PC-3 (cell line): ENCODE measurements at places on chromosomes 3 and 15. TPM values are rescaled to one million over a fixed set of nuclear protein-coding genes. Genes with fewer than 3 reads are reported as not detected.

GNAT1 gene
- total RNA-seq, result 0.22 TPM in 1 of 2 replicates, not detected in the other

ZXDC gene
- 15.4 and 18.7 TPM in 2 replicates for total RNA-seq

OIP5 gene
- total RNA-seq, result 26.6 and 40.3 TPM in 2 replicates

MKRN3 gene
- 0.18 and 1.8 TPM in 2 replicates for total RNA-seq

PDZRN3 gene
- total RNA-seq, result not detected in 2 replicates

SLC2A2 gene
- not detected in 2 replicates for total RNA-seq

PRKCD gene
- 7.8 and 18.7 TPM in 2 replicates for total RNA-seq

GRCh38 chr3:43222590-43222989, 63.8 kb upstream of the SNRK start:
- no peaks in the 10 kb centered on the region for H3K4me1 ChIP-seq
- no peaks in the 10 kb centered on the region for H3K36me3 ChIP-seq
- no peaks in the 10 kb centered on the region for H3K27me3 ChIP-seq
- no peak overlapping the region for H3K27ac ChIP-seq

GRCh38 chr15:52005748-52006701, 13.0 kb upstream of the MAPK6 start:
- peaks cover 24% of the 10 kb centered on the region for H3K4me1 ChIP-seq
- no peaks in the 10 kb centered on the region for H3K36me3 ChIP-seq
- H3K4me3 ChIP-seq, result no peak overlapping the region
- H3K27me3 ChIP-seq, result no peaks in the 10 kb centered on the region
- H3K27ac ChIP-seq, result peak overlapping the region; percentile 25; the same call in 1 of the 2 replicates

DNA sequence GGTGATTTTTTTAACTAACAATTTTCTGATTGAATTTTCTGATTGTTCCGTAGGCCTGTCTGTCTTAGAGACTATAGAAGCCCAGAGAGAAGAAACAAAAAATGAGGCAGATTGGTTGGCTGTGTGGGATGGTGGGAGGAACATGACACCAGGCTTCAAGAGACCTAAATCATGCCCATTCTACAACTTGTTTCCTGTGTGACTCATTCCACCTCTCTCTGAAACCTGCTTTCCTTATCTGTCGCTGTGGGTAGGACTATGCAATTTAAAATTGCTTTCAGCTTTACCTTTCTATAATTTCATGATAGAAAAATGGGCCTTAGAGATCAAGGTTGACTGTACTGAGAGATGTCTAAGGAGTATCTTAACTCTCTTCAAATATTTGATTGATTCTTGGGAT, 44.5 kb downstream of the OXNAD1 start:
- no peak overlapping the region for H3K4me3 ChIP-seq
- H3K27ac ChIP-seq, result no peak overlapping the region
- no peaks in the 10 kb centered on the region for H3K27me3 ChIP-seq
- DNase-seq, result peak; percentile 80

DNA sequence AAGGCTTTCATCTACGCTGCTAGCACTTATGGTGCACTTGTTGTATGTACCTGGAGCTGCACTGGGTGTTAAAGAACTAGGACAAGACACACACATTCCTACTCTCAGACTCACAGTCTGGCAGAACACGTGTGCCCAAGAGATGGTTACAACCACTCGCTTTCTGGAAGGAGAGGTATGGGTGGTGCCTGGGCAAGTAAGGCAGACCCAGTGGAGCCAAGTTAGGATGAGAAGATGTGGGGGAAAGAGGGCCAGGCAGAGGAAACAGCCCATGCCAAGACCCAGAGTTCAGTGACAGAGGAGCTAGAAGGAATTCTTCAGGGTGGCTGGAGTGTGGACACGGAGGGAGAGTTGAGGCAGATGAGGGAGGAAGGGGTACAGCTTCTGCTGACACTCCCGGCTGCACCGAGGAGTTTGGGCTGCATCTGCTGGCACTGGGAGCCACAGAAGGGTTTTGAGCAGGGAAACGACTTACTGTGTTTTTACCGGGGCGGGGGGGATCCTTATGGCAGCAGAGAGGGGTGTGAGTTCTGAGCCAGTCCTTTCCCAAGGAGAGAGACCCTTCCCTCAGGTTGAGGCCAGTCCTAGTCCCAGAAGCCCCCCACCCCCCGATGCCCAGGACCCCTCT, 59.0 kb downstream of the GRIP2 start:
- DNase-seq, result no peak
- H3K27ac ChIP-seq, result no peak overlapping the region
- no peaks in the 10 kb centered on the region for H3K4me1 ChIP-seq
- H3K36me3 ChIP-seq, result peaks cover 26% of the 10 kb centered on the region
- H3K4me3 ChIP-seq, result no peak overlapping the region

- H3K27me3 ChIP-seq, result no peaks in the 10 kb centered on the region
- no peak overlapping the region for H3K27ac ChIP-seq
- no peak overlapping the region for H3K4me3 ChIP-seq
- no peak for DNase-seq
These were observed 297.5 kb upstream of the RASGRP1 start for GRCh38 chr15:38862099-38862498.

DNA sequence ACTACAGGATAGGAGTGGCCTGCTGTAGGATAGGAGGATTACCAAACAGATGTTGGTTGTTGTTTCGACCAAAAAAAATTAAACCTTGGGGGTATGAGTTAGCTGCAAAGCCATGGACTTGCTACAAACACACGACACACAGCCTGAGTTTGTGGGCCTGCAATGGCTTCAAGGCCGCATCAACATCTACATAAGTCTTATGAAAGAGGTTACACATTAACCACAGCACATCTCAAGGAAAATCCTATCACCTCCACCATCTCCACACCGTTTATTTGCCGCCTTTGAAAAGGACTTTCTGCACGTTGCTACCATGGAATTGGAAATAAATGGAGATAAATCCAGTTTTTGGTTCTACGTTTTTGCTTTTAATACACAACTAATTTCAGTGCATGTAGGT, 23.0 kb downstream of the LRIG1 start:
- H3K36me3 ChIP-seq, result no peaks in the 10 kb centered on the region
- H3K4me1 ChIP-seq, result peaks cover 11% of the 10 kb centered on the region
- no peak for DNase-seq
- no peaks in the 10 kb centered on the region for H3K27me3 ChIP-seq
- H3K27ac ChIP-seq, result no peak overlapping the region

DNA sequence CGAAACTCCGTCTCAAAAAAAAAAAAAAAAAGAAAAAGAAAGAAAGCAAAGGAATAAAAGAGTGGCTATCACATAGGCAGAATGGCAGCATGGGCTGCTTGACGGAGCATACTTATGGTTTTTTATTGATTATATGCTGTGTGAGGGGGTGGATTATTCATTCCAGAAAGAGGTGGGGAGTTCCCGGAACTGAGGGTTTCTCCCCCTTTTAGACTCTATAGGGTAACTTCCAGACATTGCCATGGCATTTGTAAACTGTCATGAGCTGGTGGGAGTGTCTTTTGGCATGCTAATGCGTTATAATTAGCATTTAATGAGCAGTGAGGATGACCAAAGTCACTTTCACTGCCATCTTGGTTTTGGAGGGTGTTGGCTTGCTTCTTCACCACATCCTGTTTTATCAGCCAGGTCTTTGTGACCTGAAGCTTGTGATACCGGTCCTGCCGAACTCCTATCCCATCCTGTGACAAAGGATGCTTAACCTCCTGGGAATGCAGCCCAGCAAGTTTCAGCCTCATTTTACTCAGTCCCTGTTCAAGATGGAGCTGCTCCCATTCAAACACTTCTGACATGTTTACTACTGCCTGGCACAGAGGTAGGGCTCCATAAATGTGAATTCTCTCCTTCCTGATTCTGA, 15.8 kb upstream of the ABHD17C start:
- no peaks in the 10 kb centered on the region for H3K36me3 ChIP-seq
- no peaks in the 10 kb centered on the region for H3K27me3 ChIP-seq
- H3K4me3 ChIP-seq, result peak overlapping the region; percentile 50
- peak; percentile 94 for DNase-seq

DNA sequence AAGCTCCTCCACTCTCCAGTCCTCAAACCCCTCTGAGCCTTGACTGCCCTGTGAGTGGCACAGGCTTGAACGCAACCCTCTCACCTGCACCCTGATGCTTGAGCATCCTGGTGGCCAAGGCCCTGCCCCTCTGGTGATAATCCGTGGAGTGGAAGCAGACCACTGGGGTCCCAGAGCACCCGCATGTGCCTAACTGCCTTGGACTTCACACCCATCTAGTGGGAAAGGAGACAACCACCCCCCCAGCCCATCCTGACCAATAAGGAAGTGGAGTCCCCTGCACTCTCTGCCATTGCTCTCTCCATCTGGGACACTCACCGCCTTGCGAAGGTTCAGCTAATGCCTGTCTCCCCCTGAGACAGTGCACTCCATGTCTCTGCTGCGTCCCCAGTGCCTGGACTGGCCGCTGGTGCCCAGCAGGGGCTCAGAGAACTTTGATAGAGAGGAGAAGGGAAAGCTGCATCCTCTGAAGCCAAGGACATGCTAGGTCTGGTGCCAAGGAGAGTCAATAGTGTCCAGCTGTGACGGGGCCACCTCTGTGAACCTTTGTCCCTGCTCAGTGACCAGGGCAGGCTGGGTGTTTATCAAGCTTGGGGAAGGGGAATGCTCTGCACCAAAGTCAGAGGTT, 3.4 kb downstream of the KLF15 start:
- H3K4me1 ChIP-seq, result peaks cover 6% of the 10 kb centered on the region; the same call in 1 of the 2 replicates
- H3K27me3 ChIP-seq, result peaks cover 26% of the 10 kb centered on the region
- no peak for DNase-seq
- H3K36me3 ChIP-seq, result no peaks in the 10 kb centered on the region
- H3K27ac ChIP-seq, result no peak overlapping the region
- H3K4me3 ChIP-seq, result no peak overlapping the region

DNA sequence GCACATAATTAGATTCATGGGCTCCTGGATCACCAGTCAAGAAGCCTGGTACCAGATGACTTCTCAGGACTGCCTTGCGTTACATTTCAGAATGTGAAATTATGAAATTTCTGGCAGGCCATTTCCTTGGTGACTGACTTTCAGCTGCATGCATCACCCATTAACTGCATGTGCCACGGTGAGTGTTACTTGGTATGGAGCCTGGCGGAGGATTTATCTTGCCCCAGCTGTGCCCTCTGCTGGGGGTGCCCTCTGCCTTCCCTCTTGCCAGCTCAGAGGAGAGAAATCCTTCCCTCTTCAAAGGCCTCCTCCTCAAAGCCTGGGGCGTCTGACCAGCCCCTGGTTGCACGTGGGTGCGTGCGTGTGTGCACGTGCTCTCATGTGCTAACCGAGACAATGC, 57.7 kb upstream of the CTSH start:
- H3K27ac ChIP-seq, result no peak overlapping the region
- no peak for DNase-seq
- no peaks in the 10 kb centered on the region for H3K27me3 ChIP-seq
- no peak overlapping the region for H3K4me3 ChIP-seq
- peaks cover 6% of the 10 kb centered on the region for H3K4me1 ChIP-seq

GRCh38 chr3:153008226-153008625, 153.8 kb upstream of the RAP2B start:
- no peak for DNase-seq
- H3K36me3 ChIP-seq, result no peaks in the 10 kb centered on the region
- no peak overlapping the region for H3K4me3 ChIP-seq
- H3K4me1 ChIP-seq, result no peaks in the 10 kb centered on the region
- H3K27me3 ChIP-seq, result no peaks in the 10 kb centered on the region
- H3K27ac ChIP-seq, result no peak overlapping the region

DNA sequence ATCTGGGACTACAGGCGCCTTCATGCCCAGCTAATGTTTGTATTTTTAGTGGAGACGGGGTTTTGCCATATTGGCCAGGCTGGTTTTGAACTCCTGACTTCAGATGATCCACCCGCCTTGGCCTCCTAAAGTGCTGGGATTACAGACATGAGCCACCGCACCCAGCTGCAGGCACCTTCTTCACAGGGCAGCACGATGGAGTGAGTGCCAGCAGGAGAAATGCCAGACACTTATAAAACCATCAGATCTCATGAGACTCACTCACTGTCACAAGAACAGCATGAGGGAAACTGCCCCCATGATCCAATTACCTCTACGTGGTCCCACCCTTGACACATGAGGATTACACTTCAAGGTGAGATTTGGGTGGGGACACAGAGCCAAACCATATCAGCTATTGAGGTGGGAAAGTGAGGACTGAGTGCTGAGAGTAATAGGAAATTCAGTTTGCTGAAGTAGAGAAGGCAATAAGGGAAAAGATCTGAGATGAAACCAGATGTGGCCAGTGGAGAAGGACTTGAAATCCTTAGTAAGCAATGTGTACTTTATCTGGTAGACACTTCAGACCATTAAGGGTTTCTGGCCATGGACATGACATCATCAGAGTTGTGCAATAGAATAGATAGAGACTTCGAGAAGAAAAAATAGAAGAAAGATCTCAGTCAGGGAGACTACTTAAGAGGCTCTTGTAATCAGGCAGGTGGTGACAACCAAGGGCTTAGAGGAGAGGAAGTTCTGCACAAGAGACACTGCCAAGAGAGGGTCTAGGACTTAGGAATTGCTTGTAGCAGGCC, 18.1 kb upstream of the ATP13A5 start:
- H3K4me3 ChIP-seq, result no peak overlapping the region
- H3K36me3 ChIP-seq, result no peaks in the 10 kb centered on the region
- no peak for DNase-seq

- no peaks in the 10 kb centered on the region for H3K27me3 ChIP-seq
- H3K36me3 ChIP-seq, result no peaks in the 10 kb centered on the region
- no peak overlapping the region for H3K4me3 ChIP-seq
- DNase-seq, result peak; percentile 88
- H3K27ac ChIP-seq, result peak overlapping the region; percentile 73
These were observed 87.4 kb downstream of the NFKBIZ start for GRCh38 chr3:101936419-101937356.

DNA sequence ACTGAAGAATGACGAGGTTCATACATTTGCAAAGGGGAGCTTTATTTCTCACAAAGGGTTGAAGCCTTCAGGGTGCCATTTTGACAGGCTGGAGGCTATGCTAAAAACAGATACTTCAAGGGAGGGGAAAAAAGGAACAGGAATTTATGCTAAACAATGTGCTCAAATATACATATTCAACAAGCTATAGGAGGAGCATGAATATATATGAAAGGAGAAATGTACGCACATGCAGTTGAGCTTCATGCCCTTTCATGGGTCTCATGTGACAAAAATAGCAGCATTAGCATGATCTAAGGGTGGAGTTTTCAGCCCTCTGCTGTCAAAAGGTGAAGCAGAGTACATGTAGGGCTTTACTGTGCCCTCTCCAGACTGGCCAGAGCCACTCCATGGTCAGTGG, 44.3 kb upstream of the FSIP1 start:
- DNase-seq, result no peak
- no peaks in the 10 kb centered on the region for H3K36me3 ChIP-seq
- H3K27ac ChIP-seq, result no peak overlapping the region
- H3K27me3 ChIP-seq, result no peaks in the 10 kb centered on the region
- H3K4me1 ChIP-seq, result peaks cover 16% of the 10 kb centered on the region

DNA sequence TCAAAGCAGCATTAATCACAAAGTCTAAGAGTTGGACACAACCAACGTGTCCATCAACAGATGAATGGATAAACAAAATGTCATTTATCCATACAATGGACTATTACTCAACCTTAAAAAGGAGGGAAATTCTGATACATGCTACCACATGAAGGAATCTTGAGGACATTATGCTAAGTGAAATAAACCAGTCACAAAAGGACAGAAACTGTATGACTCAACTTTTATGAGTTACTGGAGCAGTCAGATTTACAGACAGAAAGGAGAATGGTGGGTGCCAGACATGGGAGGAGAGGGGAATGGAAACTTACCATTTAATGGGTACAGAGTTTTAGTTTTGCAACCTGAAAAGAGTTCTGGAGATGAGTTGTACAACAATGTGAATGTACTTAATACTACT, 43.0 kb upstream of the SEC13 start:
- no peaks in the 10 kb centered on the region for H3K27me3 ChIP-seq
- no peak overlapping the region for H3K4me3 ChIP-seq
- H3K4me1 ChIP-seq, result peaks cover 18% of the 10 kb centered on the region
- peak; percentile 51 for DNase-seq
- H3K36me3 ChIP-seq, result no peaks in the 10 kb centered on the region
